CD4-positive, alpha-beta T cell treated with Interleukin-4 for 4 hours (primary cell): ENCODE measurements at places on chromosomes 16 and 17.

DNA sequence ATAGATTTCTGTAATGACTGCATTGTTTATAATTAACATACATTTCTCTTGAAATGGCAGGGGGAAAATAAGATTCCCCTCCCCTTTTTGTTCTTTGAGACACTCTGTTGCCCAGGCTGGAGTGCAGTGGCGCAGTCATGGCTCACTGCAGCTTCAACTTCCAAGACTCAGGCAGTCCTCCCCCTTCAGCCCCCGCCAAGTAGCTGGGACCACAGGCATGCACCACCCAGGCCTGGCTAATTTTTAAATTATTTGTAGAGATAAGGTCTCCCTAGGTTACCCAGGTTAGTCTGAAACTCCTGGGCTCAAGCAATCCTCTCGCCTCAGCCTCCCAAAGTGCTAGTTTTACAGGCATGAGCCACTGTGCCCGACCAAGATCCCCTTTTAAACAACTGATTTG lies 67.7 kb downstream of the KATNIP start:
- no peak for DNase-seq

- DNase-seq: peak; percentile 35
Measured at GRCh38 chr16:68070806-68071517, 14.2 kb upstream of the NFATC3 start.

GRCh38 chr17:63531022-63531965 lies 8.1 kb downstream of the KCNH6 start:
- DNase-seq: no peak

DNA sequence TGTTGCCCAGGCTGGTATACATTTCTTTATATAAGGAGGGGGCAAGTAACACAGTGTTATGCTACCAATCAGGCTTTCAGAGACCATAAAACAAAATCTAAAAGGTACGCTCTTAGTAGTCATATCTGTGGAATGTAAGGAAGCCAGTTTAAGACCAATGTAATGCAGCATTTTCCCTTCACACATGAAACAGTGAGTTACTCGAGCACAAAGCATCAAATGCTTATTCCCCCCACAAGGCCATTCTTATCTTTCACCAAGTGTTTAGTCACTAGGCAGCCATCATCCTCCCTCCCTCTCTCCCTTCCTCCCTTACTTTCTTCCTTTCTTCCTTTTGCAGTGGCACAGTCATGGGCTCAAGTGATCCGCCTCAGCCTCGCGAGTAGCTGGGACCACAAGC lies 12.8 kb downstream of the HMOX2 start:
- DNase-seq: no peak

DNA sequence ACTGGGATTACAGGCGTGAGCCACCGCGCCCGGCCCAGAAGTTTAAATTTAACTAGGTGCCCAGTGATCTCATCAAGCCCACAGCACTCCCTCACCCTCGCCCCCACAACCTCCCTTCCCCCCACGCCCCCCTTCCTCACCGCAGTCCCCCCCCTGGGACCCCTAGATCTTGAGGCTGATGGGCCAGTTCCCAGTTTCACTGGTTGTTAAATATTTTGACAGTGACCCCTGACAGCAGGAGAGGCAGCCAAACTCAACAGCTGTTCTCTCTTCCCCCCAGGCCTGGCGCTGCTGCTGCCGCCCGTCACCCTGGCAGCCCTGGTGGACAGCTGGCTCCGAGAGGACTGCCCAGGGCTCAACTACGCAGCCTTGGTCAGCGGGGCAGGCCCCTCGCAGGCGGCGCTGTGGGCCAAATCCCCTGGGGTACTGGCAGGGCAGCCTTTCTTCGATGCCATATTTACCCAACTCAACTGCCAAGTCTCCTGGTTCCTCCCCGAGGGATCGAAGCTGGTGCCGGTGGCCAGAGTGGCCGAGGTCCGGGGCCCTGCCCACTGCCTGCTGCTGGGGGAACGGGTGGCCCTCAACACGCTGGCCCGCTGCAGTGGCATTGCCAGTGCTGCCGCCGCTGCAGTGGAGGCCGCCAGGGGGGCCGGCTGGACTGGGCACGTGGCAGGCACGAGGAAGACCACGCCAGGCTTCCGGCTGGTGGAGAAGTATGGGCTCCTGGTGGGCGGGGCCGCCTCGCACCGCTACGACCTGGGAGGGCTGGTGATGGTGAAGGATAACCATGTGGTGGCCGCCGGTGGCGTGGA lies 15.6 kb downstream of the QPRT start:
- DNase-seq: no peak

- no peak for DNase-seq
Measured at GRCh38 chr16:3580686-3581085, 3.5 kb upstream of the NLRC3 start.

DNA sequence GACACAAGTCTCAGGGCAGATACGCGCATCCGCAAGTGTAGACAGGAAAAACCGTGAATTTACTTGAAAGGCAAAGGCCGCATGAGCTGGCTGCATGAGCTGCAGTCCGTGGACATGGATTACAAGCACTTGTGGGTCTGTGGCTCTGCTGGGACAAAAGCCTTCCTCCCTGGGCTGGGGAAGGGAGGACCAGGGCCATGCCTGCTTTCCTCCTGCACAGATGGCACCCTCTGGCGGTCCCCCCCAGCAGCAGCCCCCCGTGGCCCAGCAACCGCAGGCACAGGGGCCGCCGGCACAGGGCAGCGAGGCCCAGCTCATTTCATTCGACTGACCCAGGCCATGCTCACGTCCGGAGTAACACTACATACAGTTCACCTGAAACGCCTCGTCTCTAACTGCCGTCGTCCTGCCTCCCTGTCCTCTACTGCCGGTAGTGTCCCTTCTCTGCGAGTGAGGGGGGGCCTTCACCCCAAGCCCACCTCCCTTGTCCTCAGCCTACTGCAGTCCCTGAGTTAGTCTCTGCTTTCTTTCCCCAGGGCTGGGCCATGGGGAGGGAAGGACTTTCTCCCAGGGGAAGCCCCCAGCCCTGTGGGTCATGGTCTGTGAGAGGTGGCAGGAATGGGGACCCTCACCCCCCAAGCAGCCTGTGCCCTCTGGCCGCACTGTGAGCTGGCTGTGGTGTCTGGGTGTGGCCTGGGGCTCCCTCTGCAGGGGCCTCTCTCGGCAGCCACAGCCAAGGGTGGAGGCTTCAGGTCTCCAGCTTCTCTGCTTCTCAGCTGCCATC lies 1.7 kb upstream of the MRPL12 start:
- DNase-seq: no peak

- no peak for DNase-seq
Measured at GRCh38 chr17:14437176-14437575, 136.3 kb downstream of the HS3ST3B1 start.

DNA sequence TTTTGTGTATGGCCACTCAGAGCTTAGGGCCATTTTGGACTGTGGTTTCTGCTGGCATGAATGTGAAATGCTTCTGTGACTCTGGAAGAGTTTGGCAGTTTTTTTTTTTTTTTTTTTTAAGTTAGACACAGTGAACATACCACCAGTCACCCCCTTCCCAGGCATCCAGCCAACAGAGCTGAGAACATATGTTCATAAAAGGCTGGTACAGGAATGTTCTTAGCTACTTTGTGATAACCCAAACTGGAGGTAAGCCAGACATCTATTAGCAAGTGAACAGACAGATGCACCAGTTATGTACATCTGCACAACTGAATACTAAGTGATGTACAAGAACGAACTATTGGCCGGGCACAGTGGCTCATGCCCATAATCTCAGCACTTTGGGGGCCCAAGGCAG lies 92.7 kb downstream of the ABCC1 start:
- DNase-seq: no peak

DNA sequence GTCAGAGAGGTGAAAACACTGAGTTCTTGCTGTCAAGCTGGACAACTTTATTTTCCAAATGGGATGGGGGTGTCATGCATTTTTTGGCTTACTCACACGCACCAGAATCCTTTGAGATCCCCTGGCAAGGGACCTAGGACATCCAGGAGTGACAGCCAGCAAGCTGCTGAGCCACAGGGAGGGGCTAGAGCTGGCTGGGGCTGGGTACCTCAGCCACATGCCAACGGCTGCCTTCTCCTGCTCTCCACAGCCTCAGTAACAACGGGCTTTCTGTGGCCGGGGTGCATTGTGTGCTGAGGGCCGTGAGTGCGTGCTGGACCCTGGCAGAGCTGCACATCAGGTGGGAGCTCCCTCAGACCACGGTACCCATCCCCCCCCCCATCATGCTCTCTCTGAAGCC lies 47.6 kb downstream of the NLRC5 start:
- no peak for DNase-seq

- no peak for DNase-seq
Measured at GRCh38 chr16:10936272-10936984, 5.8 kb downstream of the DEXI start.

GRCh38 chr17:29714146-29714545 lies 91.4 kb upstream of the CORO6 start:
- DNase-seq: no peak

GRCh38 chr17:47223007-47223406 lies 13.9 kb downstream of the MYL4 start:
- no peak for DNase-seq

GRCh38 chr16:26521626-26522025 lies 545.1 kb upstream of the C16orf82 start:
- no peak for DNase-seq

- DNase-seq: no peak
Measured at GRCh38 chr17:16171613-16172012, 43.7 kb downstream of the NCOR1 start.

- no peak for DNase-seq
Measured at GRCh38 chr17:2028234-2028614, 1.7 kb upstream of the DPH1 start.

- no peak for DNase-seq
Measured at GRCh38 chr17:50767030-50767429, 288 bp downstream of the ANKRD40CL start.

- DNase-seq: no peak
Measured at GRCh38 chr17:6474906-6475305, 30.7 kb downstream of the PIMREG start.

GRCh38 chr17:16977932-16978331 lies 6.0 kb upstream of the TNFRSF13B start:
- DNase-seq: no peak

DNA sequence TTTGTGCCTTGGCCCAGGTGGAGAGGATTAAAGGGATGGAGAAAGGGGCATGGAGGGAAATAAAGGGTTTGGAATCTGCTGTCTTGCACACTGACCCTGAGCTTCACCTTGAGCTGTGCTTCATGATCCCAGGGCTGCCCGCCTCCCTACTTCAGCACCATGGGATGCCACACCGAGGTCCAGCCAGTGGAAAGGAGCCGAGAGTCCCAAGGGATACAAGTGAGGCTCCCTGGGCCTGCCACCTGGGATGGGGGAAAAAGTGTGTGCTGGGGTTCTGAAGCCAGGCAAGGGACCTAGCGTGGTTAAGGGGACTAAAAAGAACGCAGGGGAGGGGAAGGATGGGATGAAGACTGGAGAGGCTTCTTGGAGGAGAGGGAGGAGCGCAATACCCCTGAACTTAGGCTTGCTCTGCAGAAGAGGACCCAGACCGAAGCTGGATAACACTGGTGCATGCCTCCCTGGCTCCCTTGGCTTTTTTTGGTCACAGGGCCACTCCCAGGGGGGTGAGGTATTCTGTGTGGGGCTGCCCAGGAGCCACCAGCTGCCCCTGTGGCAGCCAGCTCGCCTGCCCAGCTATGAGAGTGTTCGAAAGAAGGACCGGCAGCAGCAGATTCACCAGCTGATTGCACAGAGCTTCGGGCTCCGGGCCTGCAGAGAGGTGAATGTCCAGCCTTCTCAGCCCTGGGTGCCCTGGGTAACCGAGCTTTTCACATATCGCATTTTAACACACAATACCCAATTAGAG lies 7.2 kb downstream of the MRPL27 start:
- no peak for DNase-seq

DNA sequence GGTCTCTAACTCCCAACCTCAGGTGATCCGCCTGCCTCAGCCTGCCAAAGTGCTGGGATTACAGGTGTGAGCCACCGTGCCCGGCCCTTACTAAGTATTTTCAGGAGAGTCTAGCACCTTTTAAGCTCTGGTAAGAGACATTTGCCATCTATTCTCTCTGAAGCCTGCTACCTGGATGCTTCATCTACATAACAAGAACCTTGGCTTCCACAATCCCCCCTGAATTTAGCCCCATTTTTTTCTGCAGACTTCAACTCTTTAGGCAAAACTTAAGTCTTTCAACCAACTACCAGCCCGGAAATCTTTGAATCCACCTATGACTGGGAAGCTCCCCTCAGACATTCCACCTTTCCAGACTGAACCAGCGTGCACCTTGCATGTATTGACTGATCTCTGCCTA lies 14.0 kb upstream of the UBE2I start:
- DNase-seq: no peak

- peak; percentile 35 for DNase-seq
Measured at GRCh38 chr16:22898874-22899348, 84.9 kb downstream of the HS3ST2 start.
